ENCODE measurements at places on chromosomes 7 and 10.
A peak's percentile ranks its signal among the peaks of the same experiment; 100 is the strongest.

GRCh38 chr10:35972275-35972674 lies 330.2 kb upstream of the FZD8 start:
- DNase-seq: no peak

DNA sequence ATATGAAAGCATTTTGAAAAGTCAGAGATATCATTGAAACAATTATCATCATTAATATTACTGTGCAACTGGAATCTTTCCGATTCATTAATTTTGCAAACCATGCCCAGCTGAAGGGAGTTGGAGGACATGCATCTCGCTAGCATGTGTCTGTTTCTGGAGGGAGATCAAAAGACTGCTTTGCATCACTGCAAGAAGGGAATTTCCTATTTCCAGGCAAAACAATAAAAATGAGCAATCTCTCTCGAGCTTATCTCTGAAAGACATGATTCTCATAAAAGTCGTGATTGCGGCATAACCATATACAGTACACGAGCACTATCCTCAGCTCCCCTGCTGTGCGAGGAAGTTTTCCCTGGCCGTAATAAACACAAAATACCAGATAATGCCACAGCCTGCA lies 607.6 kb upstream of the DPP6 start:
- no peak for DNase-seq

GRCh38 chr10:69684020-69684980 lies 54.3 kb downstream of the FAM241B start:
- DNase-seq: no peak

DNA sequence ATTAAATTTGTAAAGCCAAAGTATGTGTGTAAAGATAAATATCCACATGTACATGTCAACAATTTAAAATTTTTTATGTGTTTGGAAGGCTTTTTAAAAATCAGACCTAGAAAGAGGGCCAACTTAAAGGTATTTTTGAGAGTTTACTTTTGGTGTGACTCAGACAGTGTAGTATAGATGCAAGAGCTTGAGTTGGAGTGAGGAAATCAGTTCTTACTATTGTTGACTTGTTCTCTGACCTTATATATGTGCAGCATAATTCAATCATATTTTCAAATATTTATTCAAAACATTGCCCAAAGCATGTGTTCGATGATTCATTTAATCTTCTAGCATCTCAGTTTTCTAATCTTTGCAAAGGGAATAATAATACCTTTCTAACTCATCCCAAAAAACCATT lies 243.7 kb upstream of the PRKCQ start:
- DNase-seq: no peak

DNA sequence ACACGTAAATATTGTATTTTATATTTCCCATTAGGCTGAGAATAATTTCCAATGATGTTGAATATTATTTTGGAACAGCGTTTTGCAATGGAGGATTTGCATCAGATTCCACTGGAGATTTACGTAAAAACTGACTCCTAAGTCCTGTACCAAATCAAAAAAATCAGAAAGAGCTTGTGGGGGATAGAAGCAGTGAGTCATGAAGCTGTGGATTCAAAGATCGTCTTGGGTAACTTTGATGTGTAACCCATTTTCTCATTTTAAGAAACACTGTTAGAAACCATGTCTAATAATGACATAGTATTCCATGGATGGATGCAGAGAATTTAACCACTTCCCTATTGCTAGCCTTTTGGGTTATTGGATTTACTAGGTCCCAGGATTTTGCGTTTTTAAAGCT lies 158.6 kb downstream of the INHBA start:
- DNase-seq: no peak

DNA sequence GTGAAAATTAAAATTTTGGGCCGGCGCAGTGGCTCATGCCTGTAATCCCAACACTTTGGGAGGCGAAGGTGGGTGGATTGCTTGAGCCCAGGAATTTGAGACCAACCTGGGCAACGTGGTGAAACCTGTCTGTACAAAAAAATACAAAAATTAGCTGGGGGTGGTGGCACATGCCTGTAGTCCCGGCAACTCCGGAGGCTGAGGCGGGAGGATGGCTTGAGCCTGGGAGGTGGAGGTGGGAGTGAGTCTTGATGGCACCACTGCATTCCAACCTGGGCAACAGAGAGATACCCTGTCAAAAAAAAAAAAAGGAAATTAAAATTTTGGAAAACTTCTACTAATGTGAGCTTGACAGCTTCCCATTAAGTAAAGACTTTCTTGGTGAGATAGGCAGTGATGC lies 3.1 kb downstream of the SRRT start:
- no peak for DNase-seq

GRCh38 chr7:152336754-152337368 lies 98.9 kb downstream of the KMT2C start:
- DNase-seq: peak; percentile 21

- DNase-seq: no peak
Observed at GRCh38 chr10:78212060-78212785, 178.6 kb downstream of the RPS24 start.

- DNase-seq: no peak
Observed at GRCh38 chr7:94294471-94295131, 100.1 kb upstream of the COL1A2 start.

- no peak for DNase-seq
Observed at GRCh38 chr10:112143420-112143819, 40.1 kb downstream of the GPAM start.

GRCh38 chr7:107838024-107838601 lies 35.1 kb upstream of the SLC26A3 start:
- no peak for DNase-seq

DNA sequence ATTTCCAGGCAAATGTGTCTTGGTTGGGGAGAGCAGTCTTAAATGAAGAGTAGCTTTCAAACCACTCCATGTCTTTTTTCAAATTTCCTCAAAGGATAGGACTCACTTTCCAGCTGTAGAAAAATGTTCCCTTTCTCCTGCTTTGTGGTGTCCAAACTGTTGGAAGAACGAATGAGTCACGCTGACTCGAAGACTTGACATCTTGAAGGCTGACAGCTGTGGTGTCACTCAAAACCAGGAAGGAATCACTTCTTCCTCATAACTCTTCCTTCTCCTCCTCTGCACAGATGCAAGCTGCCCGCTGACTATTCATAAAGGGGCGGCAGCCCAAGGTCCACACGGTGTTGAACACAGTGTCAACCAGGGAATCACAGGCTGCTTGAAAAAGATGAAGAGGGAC lies 19.2 kb downstream of the PLA2G12B start:
- DNase-seq: no peak
